ENCODE measurements at places on chromosomes 1 and 21. TPM values are rescaled to one million over a fixed set of nuclear protein-coding genes. Genes with fewer than 3 reads are reported as not detected.
A peak's percentile ranks its signal among the peaks of the same experiment; 100 is the strongest.

SYTL1 gene
- not detected for total RNA-seq

LRRIQ3 gene
- total RNA-seq: 2.0 TPM

CTSK gene
- 70.5 TPM for total RNA-seq

SLC6A17 gene
- 1.8 TPM for total RNA-seq

C1QC gene
- not detected for total RNA-seq

GRCh38 chr1:172719694-172720138 lies 60.8 kb downstream of the FASLG start:
- DNase-seq: peak; percentile 46

DNA sequence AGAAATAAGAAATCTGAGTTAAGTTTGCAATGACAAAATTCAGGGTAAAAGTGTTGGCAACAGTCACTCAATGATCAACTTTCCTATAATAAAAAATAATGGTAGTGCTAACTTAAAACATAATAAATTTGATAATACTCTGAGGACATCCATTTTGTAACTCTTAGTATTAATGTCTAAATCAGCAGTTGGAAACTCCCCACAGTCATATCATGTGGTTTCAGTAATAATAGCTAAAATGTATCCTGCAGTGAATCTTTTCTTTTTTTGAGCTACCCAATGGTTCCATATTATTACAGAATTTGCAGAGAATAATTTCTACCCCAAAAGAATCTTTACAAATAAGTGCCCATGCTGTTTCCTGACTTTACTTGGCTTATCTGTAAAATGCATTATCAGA lies 286.7 kb downstream of the PTPRC start:
- DNase-seq: no peak

GRCh38 chr1:79042117-79042516 lies 35.6 kb upstream of the ADGRL4 start:
- peak; percentile 70 for DNase-seq

DNA sequence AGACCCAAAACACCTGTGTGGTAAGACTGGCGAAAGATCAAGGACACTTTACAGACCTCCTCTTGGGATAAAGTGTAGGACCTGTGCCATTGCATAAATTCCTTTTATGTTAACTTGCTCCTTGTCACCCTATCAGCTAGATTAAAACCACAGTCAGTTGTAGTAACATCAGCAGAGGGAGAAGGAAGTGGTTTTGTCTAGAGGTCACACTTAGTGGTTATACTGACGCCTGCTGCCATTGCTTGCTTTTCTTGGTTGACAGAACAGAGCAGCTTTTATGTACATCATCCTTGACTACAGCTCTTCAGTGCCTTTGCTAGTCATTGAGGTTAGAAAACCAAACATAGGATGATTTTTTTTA lies 101.4 kb downstream of the PBX1 start:
- peak; percentile 36 for DNase-seq

- DNase-seq: no peak
Observed at GRCh38 chr1:31909691-31910090, 28.5 kb downstream of the PTP4A2 start.

- DNase-seq: no peak
Observed at GRCh38 chr1:194535369-194535768, 1349.0 kb upstream of the B3GALT2 start.

DNA sequence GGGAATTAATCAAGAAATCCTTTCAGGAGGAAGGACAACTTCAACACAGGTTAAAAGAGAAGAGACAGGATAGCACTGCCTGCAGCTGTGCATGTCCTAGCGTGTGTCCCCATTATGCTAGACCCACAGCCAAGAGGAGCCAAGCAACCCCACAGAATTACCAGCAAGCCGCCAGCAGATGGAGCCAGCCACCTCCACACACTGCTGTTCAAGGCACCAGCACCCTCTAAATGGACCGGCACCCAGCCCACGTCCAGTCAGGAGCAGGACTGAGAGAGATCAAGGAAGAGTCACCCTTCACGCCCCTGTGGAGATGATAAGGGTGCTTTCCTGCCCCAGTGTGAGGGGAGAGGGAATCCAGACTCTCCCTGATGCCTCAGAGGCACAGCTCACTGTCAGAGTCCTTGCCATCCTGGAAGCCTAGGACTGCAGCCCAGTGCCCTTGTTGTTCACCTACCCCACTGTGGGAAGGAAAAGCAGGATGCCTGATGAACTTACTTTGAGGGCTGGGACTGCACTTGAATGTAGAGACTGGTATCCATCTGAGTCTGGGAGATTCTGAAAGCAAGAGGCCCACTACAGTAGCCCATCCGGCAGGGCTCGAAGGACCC lies 37.1 kb upstream of the CTTNBP2NL start:
- peak; percentile 44 for DNase-seq

GRCh38 chr1:10398278-10398733 lies 558 bp upstream of the PGD start:
- no peak for DNase-seq

DNA sequence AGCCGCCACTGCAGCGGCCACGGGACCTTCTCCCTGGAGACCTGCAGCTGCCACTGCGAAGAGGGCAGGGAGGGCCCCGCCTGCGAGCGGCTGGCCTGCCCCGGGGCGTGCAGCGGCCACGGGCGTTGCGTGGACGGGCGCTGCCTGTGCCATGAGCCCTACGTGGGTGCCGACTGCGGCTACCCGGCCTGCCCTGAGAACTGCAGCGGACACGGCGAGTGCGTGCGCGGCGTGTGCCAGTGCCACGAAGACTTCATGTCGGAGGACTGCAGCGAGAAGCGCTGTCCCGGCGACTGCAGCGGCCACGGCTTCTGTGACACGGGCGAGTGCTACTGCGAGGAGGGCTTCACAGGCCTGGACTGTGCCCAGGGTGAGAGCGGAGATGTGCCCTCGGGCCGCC lies 11.7 kb downstream of the TNN start:
- DNase-seq: no peak

DNA sequence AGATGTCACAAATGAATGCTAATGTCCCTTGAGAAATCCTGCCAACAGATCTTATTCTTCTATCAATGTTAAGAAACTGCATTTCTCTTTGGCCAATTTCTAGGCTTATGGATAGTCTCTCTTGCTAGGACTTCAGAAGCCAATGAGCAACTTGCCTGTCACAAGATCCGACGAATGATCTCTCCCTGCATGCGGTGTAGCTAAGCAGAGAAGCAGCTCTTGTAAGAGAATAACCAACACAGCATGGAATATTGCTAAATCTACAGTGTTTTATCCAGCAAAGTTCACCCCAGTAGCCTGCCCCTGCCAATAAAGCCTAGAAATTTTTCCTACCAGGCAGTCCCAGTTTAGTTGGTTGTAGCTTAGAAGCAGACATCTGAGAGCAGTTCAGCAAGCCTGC lies 2.1 kb upstream of the SLC44A5 start:
- no peak for DNase-seq

- no peak for DNase-seq
Observed at GRCh38 chr1:76133977-76134376, 59.4 kb downstream of the ST6GALNAC3 start.

DNA sequence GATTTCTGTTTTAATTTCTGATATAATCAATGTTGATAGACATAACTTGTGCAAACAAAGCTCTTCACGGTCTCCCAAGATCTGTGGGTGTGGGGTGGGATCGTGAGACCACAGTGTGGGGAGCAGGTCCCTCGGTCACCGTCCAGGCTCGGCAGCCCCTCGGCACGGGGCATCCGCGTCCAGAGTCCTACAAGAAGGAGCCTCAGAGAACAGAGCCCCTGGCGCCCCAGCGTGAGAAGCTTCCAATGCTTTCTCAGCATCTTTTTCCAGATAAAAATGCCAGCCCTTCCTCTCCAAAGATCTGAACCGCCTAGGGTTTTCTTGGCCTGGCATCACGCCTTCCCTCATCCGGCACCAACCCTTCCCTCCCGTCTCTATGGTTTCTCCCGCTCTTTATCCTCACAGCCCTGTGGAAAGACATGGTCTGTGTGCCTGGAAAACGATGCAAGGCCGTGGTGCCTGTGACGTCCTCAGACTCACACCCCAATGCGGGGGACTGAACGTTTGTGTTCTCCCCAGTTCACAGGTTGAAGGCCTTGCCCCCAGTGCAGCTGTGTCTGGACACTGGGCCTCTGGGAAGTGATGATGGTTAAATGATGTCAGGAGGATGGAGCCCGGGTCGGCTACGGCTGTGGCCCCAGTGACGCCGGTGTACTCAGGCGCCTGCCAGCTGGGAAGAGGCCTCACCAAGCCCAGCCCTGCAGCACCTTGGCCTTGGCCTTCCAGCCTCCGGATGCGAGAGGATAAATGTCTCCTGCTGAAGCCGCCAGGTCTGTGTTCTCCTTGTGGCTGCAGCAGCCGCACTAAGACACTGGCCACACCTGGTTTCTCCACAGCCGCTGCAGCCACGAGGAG lies 45.9 kb upstream of the COL6A2 start:
- DNase-seq: no peak

GRCh38 chr1:159869607-159870006 lies 7.2 kb upstream of the VSIG8 start:
- no peak for DNase-seq

- no peak for DNase-seq
Observed at GRCh38 chr21:43355266-43355924, 71.5 kb downstream of the SIK1 start.

DNA sequence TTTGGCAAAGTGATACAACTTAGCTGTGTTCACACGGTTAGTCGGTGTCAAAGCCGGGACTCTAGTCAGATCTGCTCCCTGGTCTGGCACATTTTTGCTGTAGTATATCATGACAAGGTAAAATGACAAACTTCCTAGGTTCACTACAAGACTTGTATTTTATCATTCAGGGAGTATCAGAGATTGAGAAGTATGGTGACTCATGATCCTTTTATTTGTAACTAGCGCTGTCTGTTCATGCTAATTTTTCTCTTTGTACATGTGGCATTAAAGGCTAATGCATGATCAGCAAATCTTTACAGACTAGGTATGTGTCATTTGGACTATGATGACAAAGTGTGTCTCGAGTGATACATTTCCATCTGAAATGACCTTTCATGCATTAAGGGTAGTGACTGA lies 326.7 kb downstream of the SIPA1L2 start:
- no peak for DNase-seq

DNA sequence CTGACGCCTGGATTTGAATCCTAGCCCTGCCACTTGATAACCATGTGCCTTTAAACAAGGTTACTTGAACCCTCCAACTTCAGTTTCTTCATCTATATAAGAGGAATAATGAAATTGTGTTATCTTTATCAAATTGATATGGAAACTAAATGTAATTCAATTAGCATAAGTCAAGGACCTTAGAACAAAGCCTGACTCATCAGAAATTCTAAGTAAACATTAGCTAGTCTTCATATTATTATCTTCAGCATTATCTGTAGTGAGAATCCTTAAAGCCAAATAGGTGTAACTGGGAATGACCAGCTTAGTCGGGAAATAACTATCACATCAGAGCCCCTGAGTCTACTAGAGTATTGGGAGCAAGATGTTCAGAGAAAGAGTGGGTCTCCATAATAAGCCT lies 6.6 kb downstream of the SELL start:
- DNase-seq: no peak

GRCh38 chr1:193221651-193222050 lies 35.2 kb upstream of the B3GALT2 start:
- DNase-seq: peak; percentile 35

GRCh38 chr1:197619008-197619640 lies 156.2 kb downstream of the DENND1B start:
- peak; percentile 34 for DNase-seq

Measured in RPMI7951 (cell line).